ENCODE measurements at places on chromosomes 16 and 17.

- DNase-seq = peak; percentile 44
Measured at GRCh38 chr17:72556944-72557826, 436.4 kb downstream of the SOX9 start.

DNA sequence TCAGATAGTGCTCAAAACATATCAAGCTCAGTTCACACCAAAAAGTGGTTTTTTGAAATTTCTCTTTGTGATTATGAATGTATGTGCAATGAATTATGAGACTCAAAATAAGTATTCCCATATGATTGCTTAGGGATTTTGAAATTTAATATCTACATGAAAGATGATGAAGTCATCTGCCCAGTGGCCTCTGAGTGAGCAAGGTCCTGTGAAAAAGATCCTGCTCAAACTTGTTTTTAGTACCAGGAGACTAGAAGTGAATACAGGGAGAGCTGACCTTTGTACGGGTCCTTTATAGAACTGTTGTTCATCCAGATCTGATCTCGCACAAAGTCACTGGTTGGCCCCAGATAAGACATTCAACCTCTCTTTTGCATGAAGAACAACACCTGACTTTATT, 151.9 kb upstream of the MAF start:
- DNase-seq = no peak

DNA sequence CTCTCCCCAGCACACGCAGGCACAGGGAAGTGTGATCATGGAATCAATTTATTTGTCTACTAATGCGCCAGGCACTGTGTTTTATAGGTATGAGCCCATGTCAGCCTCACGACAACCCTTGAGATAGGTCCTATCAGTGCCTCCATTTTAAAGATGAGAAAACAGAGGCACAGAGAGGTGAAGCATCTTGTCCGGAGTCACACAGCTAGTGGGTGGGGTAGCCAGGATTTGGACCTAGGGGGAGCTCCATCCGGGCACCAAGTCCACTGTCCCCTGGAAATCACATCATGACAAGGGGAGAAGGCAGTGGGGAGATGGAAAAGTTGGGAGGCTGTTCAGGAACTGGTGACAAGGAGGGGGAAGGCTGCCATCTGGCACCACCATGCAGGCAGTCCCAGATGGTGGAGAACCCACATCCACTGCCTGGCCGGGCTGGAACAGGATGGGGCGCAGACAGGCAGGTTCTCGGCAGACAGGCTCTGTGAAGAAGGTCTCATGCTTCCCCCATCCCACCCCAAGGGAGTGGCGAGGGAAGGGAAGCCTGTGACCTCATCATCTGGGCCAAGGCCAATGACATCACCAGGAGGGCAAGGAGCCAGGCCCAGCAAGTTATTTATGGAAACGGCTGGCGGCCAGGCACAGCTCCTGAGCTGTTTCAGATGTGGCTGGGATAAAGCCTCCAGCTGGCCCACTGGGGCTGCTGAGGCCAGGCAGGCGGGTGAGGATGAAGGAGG, 126.0 kb upstream of the SDK2 start:
- no peak for DNase-seq

DNA sequence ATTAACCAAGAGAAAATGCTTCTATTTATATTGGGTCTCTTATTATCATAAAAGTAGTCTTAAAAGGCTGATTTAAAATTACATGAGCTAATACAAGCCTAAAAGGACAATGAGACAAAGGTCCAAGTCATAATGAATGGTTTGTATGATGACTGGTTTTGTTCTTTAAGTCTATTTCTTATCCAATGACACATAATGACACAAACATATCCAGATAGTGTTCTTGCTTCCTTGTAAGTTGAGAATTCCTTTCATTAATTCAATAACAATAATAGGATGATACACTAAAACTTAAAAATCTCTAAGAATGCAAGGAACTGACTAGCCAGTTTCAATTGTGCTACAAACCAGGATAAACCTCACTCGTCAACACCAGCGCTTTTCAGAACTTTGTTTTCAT, 244.1 kb downstream of the CEP112 start:
- DNase-seq = no peak

DNA sequence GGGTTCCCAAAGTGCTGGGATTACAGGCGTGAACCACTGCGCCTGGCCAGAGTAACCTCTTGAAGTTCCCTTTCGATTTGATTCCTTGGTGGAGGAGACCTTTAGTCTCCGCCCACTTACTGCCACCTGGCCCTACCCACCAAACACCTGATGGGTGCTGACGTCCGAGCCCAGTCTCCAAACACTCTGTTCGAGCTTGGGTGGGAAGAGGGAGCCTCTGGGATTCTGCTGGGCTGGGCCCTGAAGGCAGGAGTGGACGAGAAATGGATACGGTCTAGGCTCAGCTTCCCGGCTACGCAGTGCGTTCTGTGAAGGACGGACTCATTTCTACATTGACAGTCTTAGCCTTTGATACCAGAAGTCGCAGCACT, 870 bp upstream of the ITGA3 start:
- no peak for DNase-seq

DNA sequence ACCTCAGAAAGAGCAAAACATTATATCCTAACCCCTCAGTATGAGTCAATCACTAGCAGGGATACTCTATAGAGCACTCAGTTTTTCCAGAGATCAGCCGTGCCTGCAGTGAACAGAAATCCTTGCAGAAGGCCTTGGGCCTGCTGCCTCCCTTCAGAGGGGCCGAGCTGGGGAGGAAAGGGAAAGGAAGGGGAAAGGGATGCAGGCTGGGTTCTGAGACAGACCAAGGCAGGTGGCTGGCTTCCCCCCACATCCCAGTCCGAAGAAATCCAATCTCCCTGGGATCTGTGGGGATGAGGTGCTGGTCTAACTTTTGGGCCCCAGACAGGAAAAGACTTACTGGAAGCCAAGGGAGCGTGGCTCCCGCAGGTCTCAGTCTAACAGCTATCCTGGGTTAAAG, 25.3 kb downstream of the SRL start:
- DNase-seq = no peak

DNA sequence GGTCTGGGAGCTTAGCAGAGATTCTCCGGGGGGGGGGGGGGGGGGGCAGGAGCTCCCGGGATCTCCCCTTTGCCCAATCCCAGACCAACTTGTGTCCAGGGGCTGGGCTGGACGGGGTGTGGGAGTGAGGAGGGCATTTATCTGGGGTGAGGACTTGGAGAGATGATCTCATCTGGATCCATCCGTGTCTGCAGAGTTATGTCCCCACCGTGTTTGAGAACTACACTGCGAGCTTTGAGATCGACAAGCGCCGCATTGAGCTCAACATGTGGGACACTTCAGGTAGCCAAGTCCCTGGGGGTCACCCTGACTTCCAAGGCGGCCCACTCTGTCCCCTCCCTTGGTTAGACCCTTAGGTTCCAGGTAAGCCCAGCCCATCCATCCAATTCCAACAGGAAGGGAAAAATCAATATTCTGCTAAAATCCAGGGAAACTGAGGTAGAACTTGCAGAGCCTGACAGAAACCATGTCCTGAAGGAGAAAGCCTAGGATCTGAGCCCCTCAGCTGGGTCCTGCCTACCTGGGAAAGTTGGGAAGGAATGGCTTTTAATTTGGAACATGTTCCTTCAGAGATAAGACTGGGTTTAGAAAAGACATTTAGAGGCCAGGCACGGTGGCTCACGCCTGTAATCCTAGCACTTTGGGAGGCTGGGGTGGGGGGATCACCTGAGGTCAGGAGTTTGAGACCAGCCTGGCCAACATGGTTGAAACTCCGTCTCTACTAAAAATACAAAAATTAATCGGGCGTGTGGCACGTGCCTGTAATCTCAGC, 921 bp downstream of the RND2 start:
- no peak for DNase-seq

DNA sequence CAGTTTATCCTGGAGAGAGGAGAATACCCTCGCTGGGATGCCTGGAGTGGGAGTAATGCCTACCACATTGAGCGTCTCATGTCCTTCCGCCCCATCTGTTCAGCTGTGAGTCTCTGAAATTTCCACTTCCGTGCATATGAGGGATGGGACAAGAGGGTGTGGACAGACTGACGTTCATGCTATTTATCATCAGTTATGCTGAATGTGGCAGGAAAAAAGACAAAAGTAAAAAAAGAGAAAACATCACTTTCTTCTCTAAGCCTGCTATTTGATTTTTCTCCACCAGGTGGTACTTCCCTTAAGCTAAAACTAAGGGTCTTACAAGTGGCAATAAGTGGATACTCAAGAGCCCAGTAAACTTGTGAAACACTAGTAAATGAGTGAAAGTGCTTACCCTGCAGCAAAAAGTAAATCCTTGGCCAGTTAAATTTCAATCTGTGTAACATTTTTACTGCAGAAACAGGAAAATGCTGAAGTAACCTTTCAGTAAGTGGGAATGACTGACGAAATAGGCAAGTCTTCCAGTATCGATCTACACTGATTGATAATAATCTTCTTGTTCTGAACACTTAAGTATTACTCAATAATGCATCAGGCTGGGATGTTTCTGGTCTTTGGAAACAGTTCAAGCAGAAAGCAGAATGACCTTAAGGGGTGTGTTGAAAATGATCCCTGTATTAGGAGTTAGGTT, 5.6 kb downstream of the CRYBA1 start:
- DNase-seq = no peak

GRCh38 chr17:78108726-78109488, 19.6 kb downstream of the TMC6 start:
- no peak for DNase-seq

- DNase-seq = no peak
Measured at GRCh38 chr17:10151667-10152496, 46.5 kb downstream of the GAS7 start.

- DNase-seq = no peak
Measured at GRCh38 chr16:76913046-76913445, 277.9 kb upstream of the MON1B start.

DNA sequence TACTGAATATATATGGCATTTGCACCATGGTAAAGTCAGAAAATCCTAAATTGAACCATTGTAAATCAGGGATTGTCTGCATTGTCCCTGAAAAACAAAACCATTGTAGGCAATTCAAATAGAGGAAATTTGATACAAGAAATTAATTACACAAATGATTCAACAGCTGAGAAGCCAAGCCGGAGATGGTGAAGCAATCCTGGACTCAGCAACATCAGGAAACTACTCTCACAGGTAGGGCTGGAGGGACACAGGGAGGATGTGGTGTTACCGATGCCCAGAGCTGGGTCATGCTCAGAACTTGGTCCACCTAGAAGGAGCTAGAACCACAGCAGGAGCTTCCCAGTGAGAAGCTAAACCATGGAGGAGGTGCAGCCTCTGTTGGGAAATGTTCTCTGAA, 18.5 kb upstream of the SCNN1B start:
- no peak for DNase-seq

DNA sequence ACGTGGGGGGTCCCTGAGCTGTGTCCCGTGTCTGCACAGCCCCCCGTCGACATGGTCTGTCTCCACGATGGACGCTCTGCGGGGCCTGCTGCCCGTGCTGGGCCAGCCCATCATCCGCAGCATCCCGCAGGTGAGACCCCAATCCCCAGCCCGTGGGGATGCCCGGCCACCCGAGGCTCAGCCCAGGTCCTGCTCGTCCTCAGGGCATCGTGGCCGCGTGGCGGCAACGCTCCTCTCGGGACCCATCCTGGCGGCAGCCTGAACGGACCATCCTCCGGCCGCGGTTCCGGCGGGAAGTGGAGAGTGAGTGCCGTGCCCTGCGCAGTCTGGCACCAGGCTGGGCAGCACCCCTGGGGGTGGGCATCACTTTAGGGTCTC, 4.9 kb downstream of the MSLN start:
- no peak for DNase-seq

GRCh38 chr17:74738051-74738996, 1.3 kb downstream of the RAB37 start:
- DNase-seq = peak; percentile 92

DNA sequence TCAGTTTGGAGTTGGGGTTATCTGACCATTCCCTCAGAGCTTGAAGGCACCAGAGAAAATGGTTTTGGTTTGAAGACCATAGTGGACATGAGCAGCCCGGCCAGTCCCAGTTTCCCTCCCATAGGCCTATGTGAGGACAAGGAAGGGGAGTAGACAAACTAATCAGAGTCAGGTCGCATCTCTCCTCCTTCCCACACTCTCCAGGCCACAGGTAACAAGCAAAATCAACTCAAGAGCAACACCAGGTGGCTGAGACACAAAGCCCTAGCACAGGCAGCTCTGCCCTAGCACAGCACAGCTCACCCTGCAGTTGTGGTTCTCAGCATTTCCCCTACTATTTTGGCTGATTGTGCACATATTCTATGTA, 7.2 kb downstream of the SUPT4H1 start:
- peak; percentile 66 for DNase-seq
